ENCODE measurements at places on chromosomes 5 and 9.

GRCh38 chr5:127447827-127448226, 69.6 kb upstream of the PRRC1 start:
- DNase-seq = no peak

GRCh38 chr5:83720836-83721537, at the start of gene HAPLN1:
Gene HAPLN1 (minus strand): TSS chr5:83720855. CDS start chr5:83673523, 47,332 bp downstream.
- no peak for DNase-seq

DNA sequence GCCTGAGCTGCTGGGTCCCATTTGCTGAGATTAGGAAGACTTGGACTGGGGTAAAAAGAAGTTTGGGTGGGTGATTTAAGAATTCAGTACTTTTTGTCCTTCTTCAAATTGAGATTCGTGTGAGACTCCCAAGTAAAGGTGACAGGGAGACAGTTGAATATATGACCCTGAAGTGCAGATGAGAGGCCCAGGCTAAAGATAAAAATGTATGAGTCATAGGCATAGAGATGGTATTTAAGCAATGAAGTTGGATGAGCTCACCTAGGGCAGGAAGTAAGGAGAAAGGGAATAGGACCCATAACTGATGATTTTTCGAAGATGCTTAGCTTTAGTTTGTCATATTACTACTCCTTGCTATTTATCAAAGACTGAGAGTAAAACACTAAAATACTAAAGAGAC, 255.9 kb upstream of the ADRA1B start:
- no peak for DNase-seq

- DNase-seq = no peak
Observed at GRCh38 chr5:92801911-92802310, 779.1 kb downstream of the NR2F1-AS1 start.

DNA sequence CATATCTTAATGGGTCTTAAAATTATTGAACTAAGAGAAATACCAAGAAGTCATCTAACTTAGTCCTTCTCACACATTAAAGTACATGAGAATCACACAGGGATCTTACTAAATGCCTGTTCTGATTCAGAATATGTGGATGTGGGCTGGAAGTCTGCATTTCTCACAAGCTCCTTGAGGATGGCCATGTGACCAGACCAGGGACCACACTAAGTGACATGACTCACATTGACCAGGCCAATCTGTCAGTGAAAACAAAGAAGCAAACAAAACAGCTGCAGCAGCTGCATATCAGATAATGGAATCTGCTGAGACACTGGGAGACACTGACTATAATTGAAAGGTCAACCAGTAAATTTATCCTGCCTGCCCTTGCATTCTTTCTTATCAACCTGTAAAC, 110.5 kb downstream of the ADAMTS12 start:
- no peak for DNase-seq

- no peak for DNase-seq
Observed at GRCh38 chr5:147384346-147385193, 125.3 kb downstream of the DPYSL3 start.

DNA sequence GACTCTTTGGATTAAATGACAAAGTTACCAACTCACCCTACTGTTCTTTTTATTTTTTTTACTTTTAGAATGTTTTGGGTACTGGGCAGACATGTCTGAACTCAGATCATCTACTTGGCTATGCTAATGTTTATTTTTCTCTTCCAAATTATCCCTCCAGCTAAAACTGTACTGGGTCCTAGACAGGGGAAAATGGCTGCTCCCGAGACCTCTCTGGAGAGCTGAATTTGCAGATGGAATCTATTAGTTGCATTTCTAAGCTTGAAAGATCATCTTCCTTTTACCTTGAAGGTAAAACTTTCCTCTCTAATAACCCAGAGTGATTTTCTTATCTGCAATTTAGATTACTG, 197.5 kb upstream of the SEMA6A start:
- no peak for DNase-seq

DNA sequence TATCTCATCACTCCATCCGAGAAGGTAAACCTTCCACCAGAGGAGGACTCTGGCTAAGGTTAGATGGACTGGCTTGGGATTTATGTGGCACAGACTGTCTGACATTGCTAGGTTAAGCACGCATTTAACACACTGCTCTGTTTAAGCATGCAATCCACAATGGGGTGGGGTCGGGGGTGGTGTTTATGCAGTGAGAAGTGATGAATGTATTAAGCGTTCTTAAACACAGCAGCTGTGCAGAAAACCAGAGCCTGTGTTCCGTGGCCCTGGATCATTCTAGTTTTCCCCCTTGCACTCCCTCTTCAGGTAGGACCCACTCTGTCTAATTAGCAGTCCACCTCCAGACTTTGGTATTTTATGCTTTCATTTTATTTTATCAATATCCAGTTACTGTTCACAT, 46.4 kb downstream of the STXBP1 start:
- DNase-seq = no peak

DNA sequence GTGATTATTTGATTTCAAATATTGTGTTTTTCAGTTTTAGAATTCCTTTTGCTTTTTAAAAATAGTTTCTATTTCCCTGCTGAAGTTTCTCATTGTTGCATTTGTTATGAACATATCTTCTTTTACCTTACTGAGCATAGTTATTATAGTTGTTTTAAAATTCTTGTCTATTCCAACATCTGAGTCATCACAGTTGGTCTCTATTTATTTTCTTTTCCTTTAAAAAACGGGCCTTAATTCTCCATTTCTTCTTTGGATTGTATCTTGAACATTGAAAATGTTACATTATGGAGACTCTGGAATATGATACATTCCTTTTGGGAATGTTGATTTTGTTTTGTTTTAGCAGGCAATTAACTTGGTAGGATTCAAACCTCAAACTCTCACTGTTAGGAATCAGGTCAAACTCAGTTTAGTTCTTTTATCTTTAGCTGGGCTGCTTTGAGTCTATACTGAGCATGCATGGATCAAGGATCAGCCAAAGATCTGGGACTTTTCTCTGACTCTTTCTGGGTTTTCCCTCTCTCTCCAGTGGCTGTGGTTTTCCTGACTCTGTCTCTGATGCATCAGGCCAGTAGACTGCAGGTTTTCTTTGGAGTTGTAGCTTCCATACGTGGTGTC, 70.3 kb downstream of the TEK start:
- DNase-seq = no peak

DNA sequence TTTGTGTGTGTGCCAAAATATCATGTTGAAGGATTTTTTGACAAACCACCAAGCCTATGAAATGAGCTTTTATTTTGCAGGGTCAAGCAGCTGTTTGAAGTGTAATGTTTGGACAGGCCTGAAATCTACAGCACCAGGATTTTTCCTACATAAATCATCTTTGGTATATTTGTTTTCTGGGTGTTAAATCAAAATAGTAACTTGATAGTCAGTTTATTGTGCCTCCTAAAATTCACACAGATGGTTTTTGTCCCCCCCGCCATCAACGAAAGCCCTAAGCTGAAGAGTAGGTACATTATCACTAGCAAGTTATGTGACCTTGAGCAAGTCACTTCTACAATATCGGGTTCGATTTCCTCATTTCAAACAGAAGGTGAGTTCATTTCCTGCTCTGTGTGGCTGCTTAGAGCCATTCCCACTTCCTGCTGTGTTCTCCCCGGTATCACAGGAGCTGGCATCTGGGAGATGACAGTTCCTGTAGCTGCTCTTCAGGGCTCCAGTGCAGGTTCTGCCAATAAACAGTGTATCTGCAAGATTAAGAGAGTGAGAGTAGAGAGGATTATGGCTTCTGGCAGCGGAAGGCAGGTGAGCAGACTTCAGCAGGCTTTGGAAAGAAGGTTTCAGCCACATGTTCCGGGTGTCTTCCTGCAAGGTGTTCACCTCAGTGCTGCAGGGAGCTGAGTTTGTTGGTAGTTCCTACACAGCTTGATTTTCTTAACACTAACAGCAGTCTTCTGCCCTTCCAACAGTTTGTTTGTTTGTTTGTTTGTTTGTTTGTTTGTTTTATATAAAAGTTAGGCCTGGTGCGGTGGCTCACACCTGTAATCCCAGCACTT, 48.4 kb upstream of the GNE start:
- peak; percentile 19 for DNase-seq

DNA sequence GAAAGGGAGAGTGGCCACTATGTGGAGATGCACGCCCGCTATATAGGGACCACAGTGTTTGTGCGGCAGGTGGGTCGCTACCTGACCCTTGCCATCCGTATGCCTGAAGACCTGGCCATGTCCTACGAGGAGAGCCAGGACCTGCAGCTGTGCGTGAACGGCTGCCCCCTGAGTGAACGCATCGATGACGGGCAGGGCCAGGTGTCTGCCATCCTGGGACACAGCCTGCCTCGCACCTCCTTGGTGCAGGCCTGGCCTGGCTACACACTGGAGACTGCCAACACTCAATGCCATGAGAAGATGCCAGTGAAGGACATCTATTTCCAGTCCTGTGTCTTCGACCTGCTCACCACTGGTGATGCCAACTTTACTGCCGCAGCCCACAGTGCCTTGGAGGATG, 19.8 kb downstream of the RGMB start:
- no peak for DNase-seq

DNA sequence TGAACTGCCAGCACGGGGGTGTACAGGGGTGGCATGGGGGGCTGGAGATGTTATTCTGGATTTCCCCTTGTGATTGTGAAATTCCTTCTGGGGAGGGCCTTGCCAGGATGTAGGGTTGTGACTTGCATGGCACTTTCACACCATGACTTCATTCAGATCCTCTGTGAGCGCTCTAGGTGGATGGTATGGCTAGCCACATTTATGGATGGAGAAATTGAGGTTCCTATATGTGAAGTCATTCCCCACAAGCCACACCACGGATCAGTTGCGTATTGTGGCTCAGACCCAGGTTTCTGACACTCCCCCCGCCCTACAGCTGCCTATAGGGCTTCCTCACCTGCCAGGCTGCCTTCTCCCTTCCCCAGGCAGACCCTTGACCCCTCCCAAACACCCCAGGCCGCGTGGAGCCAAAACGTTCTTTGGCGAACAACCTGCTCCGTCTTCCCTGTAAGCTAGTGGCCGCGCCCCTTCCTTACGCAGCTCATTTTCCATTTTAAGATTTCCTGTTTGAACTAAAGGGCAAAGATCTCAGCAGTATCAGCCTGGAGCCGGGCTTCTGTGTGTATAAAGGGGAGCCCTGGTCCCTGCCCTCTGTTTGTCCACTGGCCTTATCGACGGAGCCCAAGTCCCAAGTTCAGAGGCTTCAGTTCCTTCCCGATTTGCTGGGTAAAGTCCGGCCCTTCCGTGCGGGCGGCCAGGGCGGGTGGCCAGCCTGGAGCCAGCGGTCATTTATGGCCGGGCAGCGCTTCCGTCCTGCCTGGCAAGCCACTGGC, 97.8 kb upstream of the KLF4 start:
- no peak for DNase-seq

- DNase-seq = no peak
Observed at GRCh38 chr9:12863618-12864017, 88.8 kb downstream of the LURAP1L start.

GRCh38 chr5:105407200-105407599, 1844.6 kb upstream of the NUDT12 start:
- DNase-seq = no peak

- no peak for DNase-seq
Observed at GRCh38 chr9:22374051-22374450, 72.6 kb upstream of the DMRTA1 start.

GRCh38 chr5:14715481-14715880, 51.0 kb downstream of the OTULIN start:
- no peak for DNase-seq

- DNase-seq = no peak
Observed at GRCh38 chr9:87765521-87765920, 39.6 kb downstream of the CTSL start.

DNA sequence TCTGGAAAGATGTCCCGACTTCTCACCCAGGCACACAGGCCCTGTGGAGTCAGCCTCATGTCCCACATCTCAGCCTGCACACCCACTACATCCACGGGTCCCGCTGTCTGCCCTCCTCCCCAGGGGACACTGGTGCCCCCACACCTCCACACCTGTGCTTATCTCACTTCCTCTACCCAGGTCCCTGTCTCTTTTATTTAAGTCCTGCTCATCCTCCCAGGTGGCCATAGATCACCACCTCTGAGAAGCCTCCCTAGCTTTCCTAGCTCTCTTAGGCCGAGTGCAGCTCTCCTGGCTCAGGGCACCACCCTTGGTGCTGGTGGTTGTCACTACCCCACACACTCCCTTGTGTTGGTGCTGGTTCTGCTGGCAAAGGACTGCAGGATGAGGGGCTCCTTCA, 143.6 kb upstream of the PITX1 start:
- peak; percentile 65 for DNase-seq

- DNase-seq = no peak
Observed at GRCh38 chr5:73031839-73032238, 76.0 kb downstream of the FCHO2 start.

DNA sequence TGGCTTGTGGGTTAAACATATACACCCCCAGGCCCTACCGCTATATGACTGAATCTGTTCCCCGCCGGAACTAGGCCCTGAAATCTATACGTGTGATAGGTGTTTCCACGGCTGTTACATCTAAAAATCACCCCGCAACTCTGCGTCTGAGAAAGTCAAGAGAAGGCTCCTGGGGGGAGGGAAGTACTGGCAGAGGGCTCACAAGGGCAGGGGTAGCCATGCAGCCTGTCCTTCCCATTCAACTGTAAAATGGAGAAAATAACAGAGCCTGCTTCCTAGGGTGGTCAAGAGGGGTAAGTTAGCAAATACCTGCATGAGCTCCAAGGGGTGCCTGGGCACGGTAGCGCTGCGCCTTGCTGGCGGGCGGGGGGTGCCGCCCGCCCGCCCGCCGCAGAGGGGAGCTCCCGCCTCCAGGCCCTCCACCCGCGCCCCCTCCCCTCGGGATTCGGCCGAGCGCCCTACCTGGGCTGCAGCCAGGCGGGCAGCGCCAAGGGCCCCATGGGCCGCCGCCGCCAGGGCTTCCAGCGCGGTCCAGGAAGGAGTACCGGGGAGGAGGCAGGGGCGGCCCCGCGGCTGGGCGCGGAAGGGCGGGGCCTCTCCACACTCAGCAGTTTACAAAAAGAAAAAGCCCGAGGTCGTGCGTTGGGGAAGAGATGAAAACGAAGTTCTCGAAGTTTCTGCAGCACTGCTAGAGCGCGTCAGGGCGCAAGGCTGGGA, at the start of gene HACD4:
TSS of gene HACD4 (minus strand) at position 550 of the 717 bp plus-strand sequence. CDS start at position 500, 50 bp downstream.
- DNase-seq = no peak

GRCh38 chr9:21465859-21466518, 16.1 kb downstream of the IFNE start:
- peak; percentile 41 for DNase-seq

GRCh38 chr9:100674419-100675122, 96.7 kb downstream of the CAVIN4 start:
- DNase-seq = no peak

DNA sequence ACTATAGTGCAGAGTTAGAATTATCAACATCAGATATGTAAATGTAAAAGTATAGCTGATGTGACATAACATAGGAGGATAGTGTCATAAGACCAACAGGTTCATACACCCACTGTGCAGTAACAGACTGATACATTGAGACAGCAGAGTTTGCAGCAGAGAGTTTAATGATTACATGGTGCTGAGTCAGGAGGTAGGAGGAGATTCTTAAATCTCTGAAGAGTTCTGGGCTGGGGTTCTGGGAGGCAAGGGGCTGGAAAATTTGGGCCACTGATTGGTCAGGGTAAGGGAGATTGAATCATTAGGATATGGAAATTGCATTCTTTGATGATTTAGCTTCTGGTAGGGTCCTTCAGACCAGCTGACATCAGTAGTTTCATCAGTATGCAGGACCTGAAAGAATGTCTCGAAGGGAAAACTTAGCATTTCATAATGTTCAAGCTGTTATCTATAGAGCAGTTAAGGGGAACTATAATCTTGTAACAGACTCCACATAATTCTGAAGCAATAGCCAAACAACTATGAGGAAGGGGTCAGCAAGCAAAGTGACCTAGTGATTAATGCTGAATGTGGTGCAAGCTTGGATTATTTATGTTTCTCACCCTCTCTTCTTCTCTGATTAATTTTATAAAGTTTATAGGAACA, 35.6 kb downstream of the CCL28 start:
- no peak for DNase-seq

GRCh38 chr5:855771-856530, 5.2 kb upstream of the ZDHHC11 start:
- no peak for DNase-seq

All from OCI-LY7 (cell line).